ENCODE measurements at places on chromosomes 4 and X.
A peak's percentile ranks its signal among the peaks of the same experiment; 100 is the strongest.

GRCh38 chr4:48343035-48343434 lies 1.7 kb downstream of the SLAIN2 start:
- no peak for DNase-seq

DNA sequence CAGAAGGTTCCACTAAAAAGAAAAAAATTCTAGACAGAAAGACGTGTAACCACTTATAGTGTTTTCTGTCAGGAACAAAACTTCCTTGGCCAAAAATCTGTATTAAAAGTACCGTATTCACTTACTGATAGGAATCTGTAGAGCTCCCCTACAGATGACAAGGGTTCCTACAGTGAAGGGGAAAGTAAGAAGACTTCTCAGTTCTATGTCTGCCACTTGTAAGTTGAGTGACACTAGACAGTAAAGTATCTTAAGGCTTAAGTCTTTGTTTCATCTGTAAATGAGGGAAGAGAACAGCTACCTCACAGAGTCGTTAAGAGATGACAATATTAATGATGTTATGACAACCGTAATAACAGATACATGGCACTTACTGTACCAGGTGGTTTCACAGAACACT lies 3.3 kb downstream of the COQ2 start:
- no peak for DNase-seq

GRCh38 chr4:70945046-70945445 lies 42.9 kb downstream of the MOB1B start:
- DNase-seq = no peak

DNA sequence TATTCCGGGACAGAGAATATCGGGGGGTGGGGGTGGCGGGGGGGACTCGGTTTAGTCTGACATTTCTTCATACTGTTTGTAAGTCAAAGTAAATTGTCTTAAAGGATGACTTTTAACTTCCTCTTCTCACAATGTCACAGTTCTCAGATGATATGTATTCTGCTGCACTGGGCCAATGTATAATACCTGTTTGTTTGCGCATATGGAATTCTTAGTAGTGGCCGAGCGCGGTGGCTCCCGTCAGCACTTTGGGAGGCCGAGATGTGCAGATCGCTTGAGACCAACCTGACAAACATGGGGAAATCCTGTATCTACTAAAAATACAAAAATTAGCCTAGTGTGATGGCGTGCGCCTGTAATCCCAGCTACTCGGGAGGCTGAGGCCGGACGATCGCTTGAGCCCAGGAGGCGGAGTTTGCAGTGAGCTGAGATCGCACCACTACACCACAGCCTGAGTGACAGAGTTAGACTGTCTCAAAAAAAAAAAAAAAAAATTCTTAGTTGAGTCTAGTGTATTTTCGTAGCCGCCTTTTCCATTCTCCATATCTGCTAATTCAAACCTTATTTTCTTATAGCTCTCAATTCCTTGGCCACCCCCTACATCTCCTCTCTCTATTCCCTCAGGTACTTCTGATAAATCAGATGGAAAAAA lies 851 bp downstream of the POLR2B start:
- no peak for DNase-seq

DNA sequence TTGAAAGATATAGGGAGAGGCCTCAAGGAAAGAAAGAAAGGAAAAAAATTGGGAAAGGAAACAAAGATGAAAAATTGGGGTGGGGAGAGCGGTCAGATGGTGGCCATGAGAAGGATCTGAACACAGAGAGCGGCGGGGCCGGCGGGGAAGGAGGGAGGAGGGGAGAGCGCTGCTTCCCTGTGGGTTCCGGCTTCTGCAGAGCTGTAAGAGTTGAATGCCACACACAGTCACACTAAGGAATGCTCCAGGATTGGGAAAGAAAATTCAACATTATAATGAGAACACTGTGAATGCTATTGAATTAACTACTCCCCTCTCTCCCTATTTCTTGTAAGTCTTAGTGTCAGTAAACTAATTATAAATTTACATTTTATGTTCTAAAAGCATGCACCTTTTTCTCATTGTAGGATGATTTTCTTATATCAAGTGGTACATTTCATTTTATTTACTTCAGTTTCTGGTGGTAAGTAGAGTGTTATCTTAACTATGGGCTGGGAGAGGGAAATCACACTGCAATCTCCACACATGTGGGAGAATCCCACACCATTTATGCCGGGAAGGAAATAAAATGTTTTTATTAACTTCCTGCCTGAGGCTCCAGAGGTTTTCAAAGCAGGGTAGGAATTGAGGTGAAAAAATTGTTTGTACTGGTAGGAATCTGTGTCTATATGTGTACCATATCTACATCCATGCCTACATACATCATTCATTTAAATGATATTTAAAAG lies 904 bp downstream of the F11 start:
- no peak for DNase-seq

DNA sequence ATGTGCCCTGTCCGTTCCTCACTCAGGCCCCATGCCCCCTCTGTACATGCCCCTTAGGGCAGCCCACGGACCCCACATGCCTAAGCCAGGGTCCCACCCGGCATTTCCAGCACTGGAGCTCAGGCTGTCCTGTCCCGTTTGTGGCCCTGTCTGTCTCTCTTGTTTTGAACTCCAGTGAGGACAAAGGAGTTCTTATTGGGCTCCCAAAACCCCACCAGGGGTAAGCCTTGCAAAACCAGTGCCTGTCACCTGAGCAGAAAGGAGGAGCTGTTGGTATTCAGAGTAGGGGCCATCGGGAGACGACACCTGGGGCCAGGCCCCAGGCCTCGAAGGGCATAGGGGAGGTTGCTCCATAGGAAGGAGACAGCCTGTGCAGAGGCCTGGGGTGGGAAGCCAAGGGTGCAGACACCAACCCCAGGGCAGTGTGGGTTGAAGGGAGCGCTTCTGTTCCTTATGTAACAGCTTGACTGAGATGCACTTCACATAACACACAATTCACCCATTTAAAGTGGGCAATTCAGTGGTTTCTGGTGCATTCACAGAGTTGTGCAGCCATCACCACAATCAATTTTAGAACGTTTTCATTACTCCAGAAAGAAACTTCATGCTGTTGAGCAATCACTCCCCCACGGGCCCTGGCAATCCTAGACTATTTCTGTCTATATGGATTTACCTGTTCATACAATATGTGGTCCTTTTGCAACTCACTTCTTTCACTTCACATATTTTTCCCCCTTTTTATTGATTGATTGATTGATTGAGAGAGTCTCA lies 31.7 kb downstream of the MAN2B2 start:
- no peak for DNase-seq

- no peak for DNase-seq
Observed at GRCh38 chr4:168882650-168883233, 127.3 kb downstream of the CBR4 start.

DNA sequence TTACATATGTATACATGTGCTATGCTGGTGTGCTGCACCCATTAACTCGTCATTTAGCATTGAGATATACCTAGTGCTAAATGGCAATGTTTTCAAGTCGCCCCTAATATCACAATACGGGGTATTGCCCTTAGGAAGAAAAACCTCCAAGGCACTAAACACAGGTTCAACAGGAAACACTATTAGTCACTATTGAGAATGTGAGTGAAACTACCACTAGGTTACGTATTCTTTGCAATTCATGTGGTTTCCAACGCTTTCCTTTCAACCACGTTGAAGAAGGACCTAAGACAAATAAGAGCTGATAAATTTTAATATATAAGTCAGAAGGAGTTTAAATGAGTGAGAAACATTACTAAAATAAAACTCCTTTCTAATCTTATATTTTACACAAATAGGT lies 134.7 kb upstream of the SPANXN4 start:
- DNase-seq = no peak

DNA sequence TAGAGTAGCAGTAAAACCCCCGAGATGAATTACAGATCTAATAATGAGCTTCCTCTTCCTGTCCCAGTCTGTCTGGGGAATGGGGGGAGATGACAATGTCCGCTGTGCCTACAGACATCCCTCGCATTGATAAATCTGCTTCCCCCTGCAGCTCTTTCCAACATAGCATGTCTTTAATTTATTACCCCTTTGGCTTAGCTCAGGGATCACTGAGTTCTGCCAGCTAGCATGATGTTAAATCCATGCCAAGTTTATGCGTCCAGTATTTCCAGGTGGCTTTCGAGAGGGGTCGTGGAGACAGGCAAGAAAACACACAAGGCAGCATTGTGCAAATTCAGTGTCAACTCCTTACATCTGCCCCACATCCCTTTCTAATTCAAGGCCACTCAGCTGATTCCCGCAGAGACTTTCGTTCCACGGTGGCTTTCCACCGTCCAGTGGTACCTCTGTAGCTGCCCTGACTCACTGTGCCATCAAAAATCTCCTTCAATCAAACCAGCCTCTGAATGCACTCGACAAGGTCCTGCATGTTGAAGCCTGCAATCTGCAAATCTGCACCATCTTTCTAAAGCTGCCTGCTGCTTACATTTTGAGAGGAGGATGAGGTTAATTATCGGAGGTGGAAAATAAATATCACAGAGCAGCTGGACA lies 75.1 kb downstream of the MXRA5 start:
- DNase-seq = no peak

DNA sequence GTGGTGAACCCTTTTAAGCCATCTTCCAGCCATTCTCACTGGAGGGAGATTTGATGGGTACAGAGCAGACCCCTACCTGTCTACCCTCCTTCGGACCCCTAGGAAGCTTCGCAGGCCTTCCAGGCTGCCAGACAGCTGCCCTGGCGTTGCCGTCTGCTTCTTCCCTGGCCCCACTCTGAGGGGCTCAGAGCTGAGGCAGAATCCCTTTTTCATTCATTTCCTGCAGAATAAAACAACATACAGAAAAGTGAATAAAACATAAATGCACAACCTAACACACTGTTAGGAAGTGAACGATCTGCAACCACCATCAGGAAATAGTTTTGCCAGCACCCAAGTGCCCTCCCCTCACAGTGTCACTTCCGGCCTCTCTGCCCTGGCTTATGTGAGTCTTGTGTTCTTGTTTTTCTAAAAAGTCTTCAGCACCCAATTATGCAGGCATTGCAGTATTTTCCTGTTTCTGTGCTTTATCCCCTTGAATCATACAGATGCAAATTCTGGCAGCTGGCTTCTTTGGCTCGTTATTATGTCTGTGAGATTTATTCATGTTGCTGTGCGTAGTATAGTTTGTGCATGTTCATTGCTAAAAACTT lies 5.6 kb upstream of the ADD1 start:
- DNase-seq = no peak

DNA sequence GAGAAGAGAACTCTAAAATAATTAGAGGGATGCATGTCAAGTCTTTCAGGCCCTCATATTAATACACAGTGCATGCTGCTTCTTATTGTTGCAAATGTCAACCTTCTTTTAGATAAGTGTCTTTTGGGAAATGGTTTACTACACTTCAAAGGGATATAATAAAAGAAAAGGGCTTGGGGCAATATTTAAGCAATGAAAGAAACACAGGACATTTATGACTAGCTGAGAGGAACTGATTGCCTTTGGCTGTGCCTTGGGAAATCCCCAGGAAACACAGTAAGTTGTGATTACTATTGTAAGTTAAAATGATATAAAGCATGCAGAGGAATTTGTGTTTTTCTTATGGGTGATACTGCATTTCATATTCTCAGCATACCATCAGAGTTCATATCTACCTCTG lies 1036.2 kb upstream of the GRID2 start:
- no peak for DNase-seq

- DNase-seq = no peak
Observed at GRCh38 chrX:111649638-111650037, 31.3 kb upstream of the ALG13 start.

DNA sequence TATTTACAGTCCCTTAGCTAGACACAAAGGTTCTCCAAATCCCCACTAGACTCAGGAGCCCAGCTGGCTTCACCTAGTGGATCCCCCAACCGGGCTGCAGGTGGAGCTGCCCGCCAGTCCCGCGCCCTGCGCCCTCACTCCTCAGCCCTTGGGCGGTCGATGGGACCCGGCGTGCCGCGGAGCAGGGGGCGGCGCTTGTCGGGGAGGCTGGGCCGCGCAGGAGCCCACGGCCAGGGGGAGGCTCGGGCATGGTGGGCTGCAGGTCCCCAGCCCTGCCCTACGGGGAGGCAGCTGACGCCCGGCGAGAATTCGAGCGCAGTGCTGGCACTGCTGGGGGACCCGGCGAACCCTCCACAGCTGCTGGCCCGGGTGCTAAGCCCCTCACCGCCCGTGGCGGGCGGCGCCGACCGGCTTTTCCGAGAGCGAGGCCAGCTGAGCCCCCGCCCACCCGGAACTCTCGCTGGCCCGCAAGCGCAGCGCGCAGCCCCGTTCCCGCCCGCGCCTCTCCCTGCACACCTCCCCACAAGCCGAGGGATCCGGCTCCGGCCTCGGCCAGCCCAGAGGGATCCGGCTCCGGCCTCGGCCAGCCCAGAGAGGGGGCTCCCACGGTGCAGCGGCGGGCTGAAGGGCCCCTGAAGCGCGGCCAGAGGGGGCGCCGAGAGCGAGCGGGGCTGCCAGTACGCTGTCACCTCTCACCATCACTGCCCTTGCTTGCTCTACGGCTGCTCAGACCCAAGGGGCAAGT lies 39.4 kb downstream of the WFS1 start:
- peak; percentile 84 for DNase-seq

- no peak for DNase-seq
Observed at GRCh38 chrX:42900947-42901346, 123.0 kb upstream of the PPP1R2C start.

DNA sequence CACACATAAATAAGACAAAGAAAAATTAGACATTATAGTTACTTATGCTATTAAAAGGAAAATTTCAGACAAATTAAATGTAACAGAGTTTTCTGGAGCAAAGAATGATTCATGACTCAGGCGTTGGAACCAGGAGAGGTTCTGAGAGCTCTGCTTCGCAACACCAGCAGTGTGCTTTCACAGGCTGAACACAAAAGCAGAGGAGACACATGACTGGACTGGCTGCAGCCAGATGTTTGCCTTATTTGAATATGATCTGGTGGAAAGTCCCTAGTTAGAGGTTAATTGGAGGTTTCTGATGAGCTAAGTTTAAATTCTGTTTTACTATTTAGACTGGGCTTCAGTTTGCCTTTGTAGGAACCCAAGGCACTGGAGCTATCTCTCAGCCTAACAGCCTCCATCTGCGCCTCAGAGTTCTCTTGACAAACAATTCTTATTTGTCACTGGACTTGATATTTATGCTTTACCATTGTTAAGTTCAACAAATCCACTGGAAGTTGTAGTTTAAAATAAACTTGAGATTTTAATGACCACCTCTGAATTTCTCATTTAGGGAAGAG lies 16.2 kb downstream of the BOD1L1 start:
- DNase-seq = no peak

GRCh38 chrX:116607776-116608175 lies 145.0 kb upstream of the CT83 start:
- no peak for DNase-seq

GRCh38 chr4:55668449-55668848 lies 32.4 kb upstream of the NMU start:
- DNase-seq = no peak

- no peak for DNase-seq
Observed at GRCh38 chrX:103782640-103783039, 6.0 kb downstream of the PLP1 start.

DNA sequence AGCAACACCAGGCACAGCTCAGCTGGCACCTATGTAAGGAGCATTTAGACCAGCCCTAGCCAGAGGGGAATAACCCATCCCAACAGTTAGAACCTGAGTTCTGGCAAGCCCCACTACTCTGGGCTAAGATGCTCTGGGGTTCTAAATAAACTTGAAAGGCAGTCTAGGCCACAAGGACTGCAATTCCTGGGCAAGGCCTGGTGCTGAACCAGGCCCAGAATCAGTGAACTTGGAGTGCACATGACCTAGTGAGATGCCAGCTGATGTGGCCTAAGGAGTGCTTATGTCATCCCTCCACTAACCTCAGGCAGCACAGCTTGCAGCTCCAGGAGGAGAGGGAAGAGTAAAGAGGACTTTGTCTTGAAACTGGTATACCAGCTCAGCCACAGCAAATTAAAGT lies 7.6 kb upstream of the PRRG3 start:
- no peak for DNase-seq

Data from H1 (cell line).